Stimulated activated CD8-positive, alpha-beta memory T cell treated with anti-CD3 and anti-CD28 coated beads, Interleukin-15, amount 100 ng/mL, for 1 hour (primary cell): ENCODE measurements at places on chromosomes 12 and 14.
A peak's percentile ranks its signal among the peaks of the same experiment; 100 is the strongest.

GRCh38 chr14:35705636-35706035 is 103.5 kb downstream of the RALGAPA1 start:
- DNase-seq = no peak

DNA sequence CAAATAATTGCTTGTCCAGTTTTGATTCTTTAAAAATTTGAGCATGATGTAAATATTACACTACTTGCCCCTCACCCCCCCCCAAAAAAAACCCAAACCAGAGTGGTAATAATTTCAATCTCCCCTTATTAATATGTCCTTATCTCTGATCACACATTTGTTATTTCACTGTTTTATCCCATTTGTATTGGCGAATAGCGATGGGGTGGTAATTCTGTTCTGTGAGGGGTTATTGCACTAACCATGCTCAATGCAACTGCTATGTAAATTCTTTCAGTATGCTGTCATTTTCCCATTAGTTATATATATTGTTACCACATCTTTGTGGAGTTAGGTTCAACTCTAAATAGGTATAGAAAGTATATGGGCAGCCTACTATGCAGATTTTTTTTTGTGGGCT is 1.1 kb downstream of the RIMKLB start:
- DNase-seq = no peak

- no peak for DNase-seq
These were observed 11.7 kb upstream of the RAB3IP start for GRCh38 chr12:69726922-69727321.

GRCh38 chr12:108727161-108727560 is 4.2 kb downstream of the CORO1C start:
- DNase-seq = no peak

- no peak for DNase-seq
These were observed 469.8 kb downstream of the PCNX1 start for GRCh38 chr14:71377099-71377498.

GRCh38 chr14:58026967-58027366 is 125.0 kb downstream of the ARMH4 start:
- DNase-seq = no peak

DNA sequence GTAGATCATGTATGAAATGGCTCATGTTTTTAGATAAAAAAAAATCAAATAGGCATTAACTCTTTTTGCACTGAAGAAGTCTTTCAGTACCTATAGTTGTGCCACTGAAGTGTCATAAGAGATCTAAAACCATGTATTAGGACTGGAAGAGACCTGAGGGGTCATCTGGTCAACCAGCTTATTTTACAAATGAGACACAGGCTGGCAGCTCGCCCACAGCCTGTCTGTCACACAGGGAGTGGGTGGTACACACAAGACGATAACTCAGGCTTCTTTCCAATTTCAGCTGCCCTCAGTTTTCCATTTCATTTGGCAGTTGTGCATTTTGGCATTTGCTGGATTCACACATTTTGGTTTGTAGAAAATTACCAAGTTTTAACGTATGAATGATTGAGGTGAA is 34.7 kb downstream of the C12orf75 start:
- DNase-seq = no peak

- no peak for DNase-seq
These were observed 67.3 kb downstream of the GSC start for GRCh38 chr14:94702629-94703028.

DNA sequence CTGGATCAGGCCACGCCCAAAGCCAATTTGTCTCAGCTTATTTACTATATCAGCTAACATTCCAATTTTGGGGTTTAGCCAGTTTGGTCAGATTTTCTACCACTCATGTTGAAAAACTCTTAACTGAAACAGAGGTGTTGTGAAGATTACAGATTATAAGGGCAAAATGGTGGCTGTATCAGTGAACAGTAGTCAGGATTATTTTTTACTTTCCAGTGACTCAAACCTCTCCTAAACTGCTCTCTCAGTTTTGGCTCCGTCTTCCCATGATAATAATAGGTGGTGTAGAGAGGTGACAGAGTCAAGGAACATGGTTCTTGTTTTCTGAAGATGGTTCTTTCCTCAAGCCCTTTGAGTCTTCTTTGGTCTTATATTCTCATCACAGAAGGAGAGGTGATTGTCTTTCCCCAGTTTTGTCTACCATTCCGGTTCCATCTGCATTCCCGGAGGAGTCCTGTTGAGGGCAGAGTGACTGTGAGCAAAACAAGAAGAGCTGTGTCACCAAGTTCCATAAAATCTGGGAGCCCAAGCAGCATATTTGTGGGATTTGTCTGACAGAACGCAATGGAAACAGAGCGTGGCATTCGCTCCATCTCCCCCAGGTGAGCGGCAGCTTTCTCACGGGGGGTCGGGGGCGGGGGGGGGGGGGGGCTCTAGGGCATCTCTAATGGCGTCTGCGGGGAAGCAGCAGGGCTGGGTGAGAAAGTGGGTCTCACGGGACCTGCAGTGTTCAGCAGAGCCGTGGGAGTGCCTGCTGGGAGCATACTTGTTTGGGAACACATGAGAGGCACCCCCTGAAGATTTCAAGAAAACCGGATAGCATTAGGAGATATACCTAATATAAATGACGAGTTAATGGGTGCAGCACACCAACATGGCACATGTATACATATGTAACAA is 59.1 kb downstream of the TBC1D30 start:
- DNase-seq = no peak

DNA sequence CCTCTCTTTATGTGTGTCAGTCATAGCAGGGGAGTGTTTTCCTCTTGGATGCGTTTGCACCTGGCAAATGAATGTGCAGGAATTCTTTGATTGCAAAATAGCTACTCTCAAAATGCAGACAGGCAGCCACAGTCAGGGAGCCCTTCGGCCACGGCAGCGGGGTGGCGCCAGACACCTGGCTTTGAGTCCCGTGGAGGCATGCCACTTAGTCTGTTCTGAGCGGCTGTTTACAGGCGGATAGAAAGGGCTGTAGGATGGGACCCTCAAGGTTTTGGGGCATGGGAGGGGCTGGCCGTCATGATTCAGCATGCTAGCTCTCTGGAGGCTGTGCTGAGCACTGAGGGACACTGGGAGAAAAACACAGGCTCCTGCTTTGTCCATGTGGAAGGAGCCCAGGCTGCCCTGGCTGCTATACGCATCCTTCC is 117.1 kb downstream of the SLC25A47 start:
- peak; percentile 11 for DNase-seq

GRCh38 chr12:120961604-120962531 is 16.5 kb upstream of the HNF1A start:
- DNase-seq = no peak

DNA sequence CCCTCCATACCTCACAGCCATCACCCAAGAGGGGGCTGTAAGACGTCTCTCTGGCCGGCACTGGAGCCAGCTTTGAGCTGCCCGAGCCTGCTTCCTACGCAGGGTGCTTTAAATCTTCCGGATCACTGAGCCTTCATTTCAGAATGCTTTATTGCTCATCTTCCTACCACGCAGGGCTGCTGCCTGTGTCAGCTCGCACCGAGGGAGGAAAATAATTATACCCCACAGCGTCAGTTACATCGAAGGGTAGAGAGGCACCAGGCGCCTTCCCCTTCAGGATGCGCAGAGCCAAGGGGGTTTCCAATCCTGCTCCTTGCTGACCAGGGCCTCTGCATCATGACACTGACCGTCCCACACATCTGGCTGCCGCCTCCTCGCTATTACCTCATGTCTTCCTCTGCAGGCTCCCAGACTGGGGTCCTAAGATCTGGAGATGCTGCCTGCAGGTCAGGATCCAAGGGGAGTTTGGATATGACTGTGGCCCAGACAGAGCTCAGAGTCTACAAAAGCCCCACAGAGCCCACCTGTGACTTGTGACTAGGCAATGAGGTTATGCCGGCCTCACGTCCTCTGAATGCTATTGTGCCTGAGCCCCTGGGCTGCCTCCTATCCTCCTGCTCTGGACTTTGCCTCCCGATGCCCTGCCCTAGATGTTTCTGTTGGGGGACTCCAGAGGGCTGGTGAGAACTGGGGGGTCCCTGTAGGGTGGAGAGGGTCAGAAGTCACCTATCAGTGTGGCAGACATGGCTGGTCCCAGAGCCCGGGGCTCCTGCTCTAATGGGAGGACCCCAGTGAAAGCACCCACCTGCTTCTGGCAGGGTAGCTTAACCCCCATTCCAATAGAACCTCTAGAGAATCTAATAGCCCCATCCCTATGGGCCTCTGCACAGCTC is 220.3 kb upstream of the RTL1 start:
- no peak for DNase-seq
